ENCODE measurements at places on chromosomes 16 and 17.

- DNase-seq: no peak
Observed at GRCh38 chr17:30942308-30943079, 20.7 kb downstream of the ADAP2 start.

DNA sequence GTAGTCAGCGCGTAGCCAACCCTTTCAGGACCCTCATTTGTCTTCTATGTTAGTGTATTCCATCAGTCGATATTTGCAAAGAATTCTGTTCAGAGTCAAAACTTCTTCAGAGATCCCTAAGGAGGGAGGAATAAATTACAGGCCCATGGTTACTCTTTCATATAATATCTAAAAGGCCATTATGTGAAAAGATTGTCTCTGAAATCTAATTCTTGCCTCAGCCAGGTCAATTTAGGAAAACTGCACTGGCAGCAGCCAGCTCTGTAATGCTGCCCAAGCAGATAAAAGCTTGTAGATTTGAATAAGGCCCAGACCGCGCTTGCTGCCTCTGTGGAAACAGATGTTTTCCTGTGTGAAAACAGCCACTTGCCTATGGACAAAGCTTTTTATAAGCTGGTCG lies 379.8 kb downstream of the CNTNAP4 start:
- DNase-seq: no peak

DNA sequence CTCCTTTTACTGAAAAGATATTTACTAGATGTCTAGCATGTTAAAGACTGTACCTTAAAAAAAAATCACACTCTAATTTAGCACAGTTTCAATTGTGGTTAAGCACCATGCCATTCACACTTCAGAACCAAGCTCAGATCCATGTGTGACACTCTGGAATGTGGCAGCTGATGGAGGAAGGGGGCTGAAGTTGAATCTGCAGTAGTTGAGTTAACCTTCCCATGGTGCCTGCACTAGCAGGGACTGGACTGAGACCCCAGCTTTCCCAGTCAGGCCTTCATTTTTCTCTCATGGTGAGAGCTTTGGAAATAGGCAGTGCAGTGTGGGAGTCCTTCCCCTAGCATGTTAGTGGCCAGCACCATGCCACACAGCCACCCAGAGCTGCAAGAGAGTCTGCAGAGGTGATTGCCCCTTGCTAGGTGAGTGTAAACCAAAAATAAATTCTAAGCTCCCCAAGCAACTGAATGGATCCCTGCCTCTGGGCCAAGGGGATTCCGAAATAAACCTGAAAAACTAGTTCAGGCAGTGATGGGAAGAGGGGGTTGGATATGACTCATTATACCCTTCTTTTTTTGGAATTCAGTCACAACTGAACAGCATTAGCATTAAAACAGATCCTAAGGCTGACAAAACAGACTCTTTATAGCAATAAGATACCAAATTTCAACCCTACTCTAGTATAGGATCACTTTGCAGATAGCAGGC lies 208.5 kb downstream of the WWOX start:
- DNase-seq: no peak

DNA sequence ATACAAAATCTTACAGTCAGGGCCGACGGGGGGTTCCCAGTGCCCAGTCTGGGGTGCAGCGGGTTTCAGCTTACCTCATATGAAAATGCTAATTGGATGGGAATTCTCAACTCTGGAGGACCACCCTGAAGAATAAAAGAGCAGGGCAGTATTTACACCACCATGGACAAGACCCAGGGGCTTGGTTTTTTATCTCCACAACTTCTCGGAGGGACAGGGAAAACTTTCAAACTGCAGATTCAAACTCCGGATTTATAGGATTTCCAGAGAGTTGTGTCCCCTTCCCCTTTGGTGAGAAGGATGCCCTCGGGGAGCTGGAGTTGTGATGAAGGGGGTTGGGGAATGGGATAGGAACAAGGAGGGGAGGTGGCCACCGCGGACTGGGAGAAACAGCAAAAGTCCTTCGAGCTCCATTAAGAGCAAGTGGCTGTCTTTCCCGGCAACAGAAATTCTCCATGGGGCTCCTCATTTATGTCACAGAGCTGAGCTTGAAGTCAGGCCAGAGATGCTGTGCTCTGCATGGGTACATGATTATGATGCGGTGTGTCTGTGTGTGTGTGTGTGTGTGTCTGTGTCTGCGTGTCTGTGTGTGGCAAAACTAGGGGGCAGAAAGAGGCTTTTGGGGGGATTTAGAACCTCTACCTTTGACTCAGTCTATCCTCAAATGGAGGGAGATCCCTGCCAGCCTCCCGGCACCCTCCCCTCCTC lies 15.7 kb downstream of the FOXL1 start:
- DNase-seq: no peak

DNA sequence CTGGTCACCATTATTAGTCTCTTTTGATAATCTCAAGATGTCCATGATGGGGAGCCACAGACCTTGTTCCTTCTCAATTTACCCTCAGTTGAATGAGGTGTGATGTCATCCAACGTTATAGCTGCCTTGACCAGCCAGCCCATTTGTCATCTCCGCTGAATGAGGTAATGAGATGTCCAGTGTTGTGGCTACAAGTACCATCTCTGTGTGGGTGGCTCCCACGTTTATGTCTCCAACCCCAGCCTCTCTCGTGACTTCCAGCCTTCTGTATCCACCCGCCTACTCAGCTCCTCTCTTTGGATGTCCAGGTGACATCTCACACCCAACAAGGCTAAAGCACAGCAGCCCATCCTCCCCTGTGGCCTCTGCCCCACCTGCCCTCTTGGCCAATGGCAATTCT lies 18.2 kb downstream of the DNAH17 start:
- no peak for DNase-seq

DNA sequence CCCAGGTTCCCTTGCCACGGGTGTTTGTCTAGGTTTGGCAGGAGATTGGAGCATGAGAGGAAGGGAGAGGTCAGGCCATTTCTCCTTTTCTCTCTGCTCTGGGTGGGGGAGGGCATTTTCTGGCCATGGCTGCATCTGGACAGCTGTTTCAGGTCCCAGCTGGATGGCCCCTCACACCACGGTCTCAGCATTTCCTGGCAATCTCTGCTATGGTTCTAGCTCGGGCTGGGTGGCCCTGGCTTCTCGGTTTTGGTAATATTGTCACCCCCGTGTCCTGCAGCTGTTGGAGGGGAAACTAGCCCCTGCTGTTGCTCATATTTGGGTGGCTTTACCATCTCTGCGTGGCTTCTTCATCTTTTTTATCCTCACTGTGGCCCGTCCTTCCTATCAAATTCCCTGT lies 11.5 kb upstream of the NLRP1 start:
- no peak for DNase-seq

DNA sequence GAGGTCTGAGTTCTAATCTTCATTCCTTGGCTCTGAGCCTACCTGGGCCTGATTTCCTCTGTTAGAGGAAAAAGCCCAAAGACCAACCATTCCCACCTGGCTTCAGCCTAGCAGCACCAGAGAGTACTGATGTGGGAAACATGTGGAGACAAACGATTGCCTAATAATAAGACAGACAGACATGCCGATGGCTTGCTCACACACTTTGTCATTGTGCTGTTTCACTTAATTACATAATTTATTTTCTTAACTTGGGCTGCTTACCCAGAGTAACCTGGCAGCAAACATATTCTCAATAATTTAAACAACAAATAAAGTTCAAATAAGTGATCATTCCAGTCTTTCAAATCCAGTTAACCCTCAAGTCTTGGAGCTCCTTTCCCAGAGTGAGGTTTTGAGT lies 83.4 kb downstream of the MAF start:
- DNase-seq: no peak

- no peak for DNase-seq
Observed at GRCh38 chr17:66789093-66789492, 45.8 kb upstream of the CACNG5 start.

DNA sequence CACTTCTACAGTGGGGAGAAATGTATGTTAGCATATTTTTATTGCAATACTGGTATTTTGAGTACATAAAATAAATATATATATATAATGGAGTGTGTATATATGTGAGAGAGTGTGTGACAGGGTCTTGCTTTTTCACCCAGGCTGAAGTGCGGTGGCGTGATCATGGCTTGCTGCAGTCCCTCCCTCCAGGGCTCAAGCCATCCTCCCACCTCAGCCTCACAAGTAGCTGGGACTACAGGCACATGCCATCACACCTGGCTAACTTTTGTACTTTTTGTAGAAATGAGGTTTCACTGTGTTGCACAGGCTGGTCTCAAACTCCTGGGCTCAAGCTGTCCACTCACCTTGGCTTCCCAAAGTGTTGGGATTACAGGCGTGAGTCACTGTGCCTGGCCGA lies 4.1 kb downstream of the CYLD start:
- no peak for DNase-seq

DNA sequence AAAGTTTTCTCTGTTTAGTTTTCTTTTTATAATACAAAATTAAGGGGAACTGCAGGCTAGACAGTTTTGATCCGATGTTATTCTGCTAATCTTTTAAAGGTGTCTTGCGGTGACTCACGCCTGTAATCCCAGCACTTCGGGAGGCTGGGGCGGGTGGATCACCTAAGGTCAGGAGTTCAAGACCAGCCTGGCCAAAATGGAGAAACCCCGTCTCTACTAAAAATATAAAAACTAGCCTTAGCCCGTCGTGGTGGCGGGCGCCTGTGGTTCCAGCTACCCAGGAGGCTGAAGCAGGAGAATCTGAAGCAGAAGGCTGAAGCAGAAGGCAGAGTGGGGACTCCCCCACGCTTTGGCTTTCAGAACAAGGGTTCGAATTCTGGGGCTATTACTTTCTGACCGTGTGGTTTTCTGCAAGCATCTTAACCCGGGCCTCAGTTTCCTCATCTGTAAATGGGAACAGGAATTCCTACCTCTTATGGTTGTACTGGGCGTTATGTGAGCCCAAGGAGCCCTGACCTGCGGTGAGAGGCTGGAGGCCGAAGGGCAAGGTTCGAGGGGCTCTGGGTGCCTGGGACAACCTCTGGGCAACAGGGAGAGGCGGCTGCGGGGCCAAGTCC lies 1.2 kb upstream of the KATNB1 start:
- no peak for DNase-seq

DNA sequence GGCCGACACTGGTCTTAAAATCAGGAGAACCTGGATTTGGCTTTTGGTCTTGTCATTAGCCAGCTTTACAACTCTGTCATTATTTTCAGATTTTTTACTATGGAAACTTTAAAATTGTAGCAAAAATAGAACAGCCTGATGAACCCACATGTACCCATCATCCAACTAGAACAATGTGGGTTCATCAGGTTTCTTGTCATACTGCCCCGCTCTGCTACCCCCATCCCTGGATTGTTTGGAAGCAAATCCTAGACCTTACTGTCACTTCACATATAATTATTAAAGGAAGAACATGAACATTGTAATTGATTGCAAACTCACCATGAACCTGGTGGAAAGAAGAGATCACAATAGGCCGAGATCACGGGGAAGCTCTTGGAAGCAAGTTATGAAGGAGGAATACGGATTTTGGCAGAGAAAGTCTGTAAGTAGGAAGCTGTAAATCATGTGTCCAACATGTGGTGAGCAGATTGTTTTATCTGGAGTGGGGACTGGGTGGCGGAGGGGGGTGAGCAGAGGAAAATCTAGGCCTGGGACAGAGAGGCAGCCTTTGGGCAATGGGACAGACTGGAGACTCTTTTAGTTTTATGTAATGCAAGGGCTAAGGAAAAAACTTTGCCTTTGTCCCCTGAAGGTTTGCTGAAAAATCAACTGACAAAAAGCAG lies 67.0 kb downstream of the PITPNC1 start:
- no peak for DNase-seq

DNA sequence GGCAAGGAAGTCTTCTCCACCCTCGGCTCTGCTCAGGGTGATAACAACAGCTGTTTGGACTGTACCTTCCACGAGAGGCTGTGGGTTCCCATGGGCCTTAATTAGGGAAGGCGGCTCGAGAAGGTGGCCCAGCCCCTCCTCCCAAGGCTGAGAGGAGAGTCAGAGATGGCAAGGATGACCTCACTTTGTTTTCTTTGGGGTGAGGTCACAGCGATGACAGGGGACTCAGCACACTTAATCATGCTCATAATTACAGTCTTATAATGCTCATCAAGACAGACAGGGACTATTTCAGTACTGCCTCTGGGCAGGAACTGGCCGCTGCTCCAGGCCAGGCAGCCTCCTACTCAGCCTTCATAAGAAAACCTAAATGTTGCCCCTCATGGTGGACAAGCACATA lies 19.7 kb downstream of the WFDC1 start:
- DNase-seq: no peak

- no peak for DNase-seq
Observed at GRCh38 chr17:28074010-28074409, 31.5 kb downstream of the NLK start.

GRCh38 chr17:45383003-45383402 lies 49.7 kb downstream of the ARHGAP27 start:
- no peak for DNase-seq

- DNase-seq: no peak
Observed at GRCh38 chr17:282912-283882, 69.4 kb downstream of the RPH3AL start.

GRCh38 chr16:21991621-21992020 lies 9.3 kb downstream of the PDZD9 start:
- no peak for DNase-seq

DNA sequence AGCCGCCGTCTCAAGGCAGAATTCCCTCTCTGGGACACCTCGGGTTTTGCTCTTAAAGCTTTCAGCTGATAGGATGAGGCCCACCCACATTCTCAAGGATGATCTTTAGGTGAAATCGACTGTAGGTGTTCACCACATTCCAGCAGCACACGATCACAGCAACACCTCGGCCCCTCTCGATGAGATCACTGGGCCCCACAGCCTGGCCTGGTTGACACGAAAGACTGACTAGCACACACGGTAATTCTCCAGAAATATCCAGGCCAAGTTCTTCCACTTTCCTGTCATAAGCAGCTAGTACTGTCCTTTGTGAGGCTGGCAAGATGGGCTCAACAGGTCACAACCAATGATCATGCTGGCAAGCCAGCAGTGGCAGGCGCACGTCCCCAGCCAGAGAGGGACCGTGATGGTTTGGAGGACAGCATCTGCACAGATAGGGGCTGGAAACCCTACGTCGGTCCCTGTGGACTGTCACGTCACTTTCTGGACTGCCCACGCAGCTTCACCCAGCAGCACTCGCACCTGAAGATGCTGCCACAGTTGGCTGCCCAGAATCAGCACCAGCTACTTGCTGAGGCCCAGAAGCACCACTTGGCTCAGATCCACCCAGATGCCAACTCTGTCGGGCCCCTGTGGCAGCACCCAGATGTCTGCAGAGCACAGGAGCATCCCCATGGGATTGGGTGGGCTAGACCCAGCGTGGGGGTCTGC lies 17.4 kb downstream of the TMC6 start:
- DNase-seq: no peak

- DNase-seq: no peak
Observed at GRCh38 chr16:71927787-71928186, 32.5 kb downstream of the IST1 start.

DNA sequence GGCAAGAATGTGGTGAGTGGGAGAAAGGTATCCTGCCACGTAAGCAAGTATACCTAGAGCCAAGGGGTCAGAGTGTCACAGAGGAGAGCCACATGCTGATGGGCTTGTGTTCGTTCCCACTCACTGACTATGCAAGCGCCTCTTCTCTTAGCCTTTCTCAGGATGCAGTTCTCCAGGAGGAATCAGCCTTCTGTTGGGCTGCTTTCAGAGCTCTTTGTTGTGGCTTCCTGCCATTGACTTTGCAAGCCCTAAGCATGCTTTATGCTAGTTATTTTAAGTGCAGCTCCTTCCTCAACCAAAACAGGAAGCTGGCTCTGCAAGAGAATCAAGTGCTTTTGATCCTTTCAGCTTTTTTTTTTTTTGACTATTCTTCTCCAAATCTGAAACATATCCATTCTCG lies 66.6 kb downstream of the SIAH1 start:
- DNase-seq: no peak

- DNase-seq: no peak
Observed at GRCh38 chr17:73941919-73942530, 261.5 kb upstream of the RPL38 start.

GRCh38 chr16:12900599-12901203 lies 697 bp upstream of the SHISA9 start:
- no peak for DNase-seq
